ENCODE measurements at places on chromosomes 13 and 19.

- DNase-seq: no peak
Observed at GRCh38 chr19:16889883-16890460, 1.2 kb downstream of the F2RL3 start.

GRCh38 chr19:56295531-56296455 lies 18.8 kb downstream of the ZSCAN5A start:
- no peak for DNase-seq

DNA sequence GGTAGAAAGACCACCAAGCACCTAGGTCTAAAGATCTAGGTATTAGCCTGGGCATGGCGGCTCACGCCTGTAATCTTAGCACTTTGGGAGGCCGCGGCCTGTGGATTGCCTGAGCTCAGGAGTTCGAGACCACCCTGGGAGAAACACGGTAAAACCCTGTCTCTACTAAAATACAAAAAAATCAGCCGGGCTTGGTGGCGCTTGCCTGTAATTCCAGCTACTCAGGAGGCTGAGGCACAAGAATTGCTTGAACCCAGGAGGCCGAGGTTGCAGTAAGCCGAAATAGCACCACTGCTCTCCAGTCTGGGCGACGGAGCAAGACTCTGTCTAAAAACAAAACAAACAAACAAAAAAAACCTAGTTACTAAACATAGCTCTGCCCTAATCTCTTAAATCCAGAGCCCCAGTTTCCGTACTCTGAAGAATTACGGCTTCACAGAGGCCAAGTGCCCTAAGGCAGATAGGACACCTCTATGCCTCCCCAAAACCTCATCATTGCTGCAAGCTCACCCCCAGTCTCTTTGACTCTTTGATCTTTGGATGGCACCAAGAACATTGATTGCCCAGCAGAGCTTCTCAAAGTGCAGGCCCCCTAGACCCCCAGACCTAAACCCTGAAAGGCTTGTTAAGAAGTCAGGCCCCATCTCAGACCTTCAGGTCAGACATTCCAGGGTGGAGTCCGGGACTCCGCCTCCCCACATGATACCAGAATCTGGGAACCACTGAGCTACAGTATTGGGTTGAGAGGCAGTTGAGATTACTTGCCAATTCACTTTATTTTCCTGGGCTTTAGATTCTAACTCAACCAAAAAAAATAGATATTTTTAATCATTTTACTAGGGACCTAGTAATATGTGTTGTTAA lies 2.8 kb downstream of the COL4A2 start:
- DNase-seq: no peak

- DNase-seq: no peak
Observed at GRCh38 chr13:20787180-20787579, 13.4 kb upstream of the EEF1AKMT1 start.

DNA sequence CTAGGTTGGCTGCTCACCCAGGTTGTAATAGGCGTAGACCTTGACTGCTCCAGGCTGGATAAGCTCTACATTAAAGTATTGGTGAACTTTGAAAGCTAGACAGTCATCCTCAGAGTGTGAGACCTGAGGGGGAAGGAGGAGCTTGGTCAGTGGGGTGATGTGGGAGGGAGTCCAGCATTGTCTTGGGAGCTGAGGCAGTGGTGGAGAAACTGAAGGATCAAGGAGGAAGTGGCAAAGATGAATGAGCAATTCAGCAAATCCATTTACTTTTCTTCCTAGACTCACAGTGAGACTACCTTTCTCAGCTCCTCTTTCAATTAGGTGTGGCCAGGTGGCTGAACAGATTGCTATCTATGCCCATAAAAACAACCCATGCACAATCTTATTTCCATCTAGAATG lies 10.2 kb upstream of the TNFSF14 start:
- no peak for DNase-seq

GRCh38 chr19:11541238-11541637 lies 2.6 kb downstream of the CNN1 start:
- DNase-seq: no peak

DNA sequence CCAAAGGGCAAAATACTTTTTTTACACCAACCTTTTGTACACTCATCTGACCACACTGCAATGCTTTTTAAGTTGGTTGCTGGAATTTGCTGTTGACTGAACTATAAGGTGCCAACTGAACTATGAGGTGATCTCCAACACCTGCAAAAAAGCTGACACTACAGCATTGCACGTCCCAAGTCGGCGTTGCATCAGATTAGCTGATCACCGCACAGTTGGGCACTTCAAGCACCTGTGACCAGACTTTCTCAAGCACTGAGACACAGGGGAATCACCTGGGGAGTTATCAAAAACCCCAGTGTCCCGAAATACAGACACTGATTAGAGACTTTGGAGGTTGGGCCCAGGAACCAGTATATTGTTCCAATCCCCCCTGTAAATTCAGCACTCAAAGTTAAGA lies 1.1 kb downstream of the NLRP11 start:
- DNase-seq: no peak

DNA sequence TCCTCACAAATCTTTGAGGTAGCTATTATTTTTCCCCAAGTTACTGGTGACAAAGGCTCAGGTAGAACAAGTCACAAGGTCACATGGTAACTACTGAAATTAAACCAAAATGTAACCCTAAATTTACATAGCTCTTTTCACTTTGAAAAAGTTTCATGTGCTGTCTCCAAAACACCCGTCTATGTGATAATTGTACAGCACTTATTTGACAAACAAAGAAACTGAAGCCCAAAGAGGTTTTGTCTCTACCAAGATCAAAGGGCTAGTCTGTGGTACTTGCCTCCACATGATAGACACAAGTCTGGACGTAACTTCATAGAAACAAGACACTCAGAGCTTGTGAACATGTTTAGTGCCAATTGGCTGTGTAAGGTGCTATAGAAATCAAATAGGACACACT lies 108.3 kb downstream of the SACS start:
- DNase-seq: no peak

DNA sequence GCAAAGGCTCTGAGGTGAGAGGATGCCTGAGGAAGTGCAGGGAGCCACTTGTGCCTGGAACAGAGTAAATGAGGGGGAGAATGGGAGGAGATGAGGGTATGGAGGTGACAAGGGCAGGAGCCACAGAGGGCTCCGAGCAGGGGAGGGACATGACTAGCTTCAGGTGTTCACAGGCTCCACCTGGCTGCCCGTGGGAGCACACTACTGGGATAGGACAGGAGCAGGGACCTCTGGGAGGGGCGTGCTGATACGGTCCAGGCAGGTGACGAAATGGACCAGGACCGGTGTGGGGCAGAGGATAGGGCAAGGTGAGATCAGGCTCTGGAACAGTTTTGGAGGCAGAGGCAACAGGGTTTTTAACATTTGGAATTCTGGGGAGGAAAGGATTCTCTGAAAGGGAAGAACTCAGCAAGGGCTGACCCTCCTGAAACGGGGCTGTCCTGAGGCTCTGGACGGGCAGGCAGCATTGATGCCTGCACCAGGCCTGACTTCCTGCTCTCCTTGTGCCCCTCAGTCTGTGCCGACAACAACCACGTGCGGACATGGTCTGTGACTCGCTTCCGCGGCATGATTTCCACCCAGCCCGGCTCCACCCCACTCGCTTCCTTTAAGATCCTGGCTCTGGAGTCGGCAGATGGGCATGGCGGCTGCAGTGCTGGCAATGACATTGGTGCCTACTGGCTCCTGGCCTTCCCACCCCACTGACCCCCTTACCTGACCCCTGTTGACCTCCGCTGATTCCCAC lies 11.6 kb downstream of the SHKBP1 start:
- no peak for DNase-seq

GRCh38 chr19:8641908-8642547 lies 11.6 kb downstream of the NFILZ start:
- peak; percentile 60 for DNase-seq

DNA sequence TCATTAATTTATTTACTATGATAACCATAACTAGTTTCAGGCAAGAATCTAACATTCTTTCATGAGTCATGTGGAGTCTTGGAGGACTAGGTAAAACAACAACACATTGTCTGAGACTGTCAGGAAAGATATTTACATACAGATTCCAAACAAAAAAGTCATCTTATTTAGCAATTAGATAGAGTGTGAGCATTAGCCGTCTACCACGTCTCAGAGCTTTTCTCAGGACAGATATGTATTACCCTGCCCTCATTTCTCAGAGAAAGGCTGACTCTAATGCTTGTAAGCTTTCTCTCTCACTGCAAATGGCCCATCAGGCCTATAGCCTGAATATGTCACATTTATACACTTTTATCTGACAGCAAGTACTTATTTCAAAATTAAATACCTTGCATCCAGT lies 312.1 kb upstream of the PCDH20 start:
- DNase-seq: no peak

GRCh38 chr19:18995804-18996241 lies 37.5 kb downstream of the SUGP2 start:
- DNase-seq: peak; percentile 6

DNA sequence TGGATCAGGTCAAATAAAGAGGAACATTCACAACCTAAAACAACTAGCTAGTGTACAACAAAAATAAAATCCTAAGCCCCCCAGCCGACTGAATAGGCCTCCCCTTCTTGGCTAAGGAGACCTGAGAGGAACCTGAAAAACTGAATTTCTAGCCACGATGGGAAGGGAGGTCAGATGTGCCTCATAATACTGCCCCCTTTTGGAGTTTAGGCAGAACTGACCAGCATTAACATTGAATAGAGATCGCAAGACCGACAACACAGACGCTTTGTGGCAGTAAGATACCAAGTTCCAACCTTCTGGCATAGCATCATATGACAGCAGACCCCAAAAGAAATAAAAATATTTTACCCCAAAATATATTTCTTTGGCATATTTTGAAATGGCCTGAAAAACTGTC lies 15.9 kb downstream of the CBY2 start:
- DNase-seq: peak; percentile 7

DNA sequence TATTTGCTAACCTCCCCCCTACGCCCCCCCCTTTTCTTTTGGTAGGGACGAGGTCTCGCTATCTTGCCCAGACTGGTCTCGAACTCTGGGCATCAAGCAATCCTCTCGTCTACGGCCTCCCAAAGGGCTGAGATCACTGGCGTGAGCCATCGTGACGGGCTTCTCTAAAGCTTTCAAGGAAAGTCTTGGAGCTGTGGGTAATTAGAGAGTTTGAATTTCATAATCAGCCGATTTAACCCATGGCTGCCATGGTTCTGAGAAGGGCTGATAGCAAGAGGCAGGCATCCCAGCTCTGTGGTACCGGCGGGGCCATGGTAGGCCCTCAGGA lies 679 bp upstream of the ABHD8 start:
- no peak for DNase-seq

Data from CD4-positive, alpha-beta T cell treated with Interleukin-12 subunit alpha and Interleukin-12 subunit beta, for 1 hour (primary cell).